ENCODE measurements at places on chromosomes 4 and X. TPM values are rescaled to one million over a fixed set of nuclear protein-coding genes. Genes with fewer than 3 reads are reported as not detected.

DNA sequence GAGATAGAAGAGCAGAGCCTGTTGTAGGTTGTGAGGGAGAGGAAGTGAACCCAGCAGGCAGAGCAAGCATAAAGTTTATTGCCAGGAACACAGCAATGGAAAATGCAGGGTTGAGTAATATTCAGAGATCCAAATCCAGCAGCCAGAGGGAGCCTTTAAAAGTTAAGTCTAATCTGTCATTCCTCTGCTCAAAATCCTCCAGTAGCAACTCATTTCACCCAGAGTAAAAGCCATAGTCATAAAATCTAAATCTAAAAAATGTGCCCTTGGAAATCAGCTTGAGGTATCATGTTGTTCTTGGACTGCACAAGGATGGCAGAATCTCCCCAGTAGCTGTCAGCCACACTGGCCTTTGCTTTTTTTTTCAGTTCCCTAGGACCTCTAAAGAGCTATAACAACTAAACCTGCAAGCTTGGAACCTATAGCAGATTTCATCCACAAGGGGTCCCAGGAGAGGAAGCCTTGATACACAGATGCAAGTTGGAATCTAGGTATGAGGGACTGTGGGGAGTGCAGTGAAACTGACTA lies 62.9 kb upstream of the FRAS1 start:
- peak; percentile 7 for DNase-seq

DNA sequence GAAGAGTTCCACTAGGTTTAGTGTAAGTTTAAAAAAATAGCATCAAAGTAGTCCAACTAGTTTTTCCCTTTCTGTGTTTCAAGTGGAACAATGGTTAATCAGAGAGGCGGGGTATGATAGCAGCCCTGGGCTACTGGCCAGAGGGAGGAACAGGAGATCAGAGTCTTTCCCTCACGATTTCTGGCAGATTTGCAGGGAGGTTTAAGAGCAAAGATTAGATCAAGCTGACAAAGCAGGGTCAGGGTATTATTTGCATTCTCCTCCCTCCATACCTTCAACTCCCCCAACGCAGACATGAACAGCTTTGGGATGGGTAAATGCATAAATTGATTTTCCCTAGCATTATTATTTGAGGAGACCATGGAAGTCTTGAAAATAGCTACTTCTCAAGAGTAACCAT lies 277.6 kb upstream of the DIAPH2 start:
- DNase-seq, result no peak

- no peak for DNase-seq
Observed at GRCh38 chr4:75985116-75985515, 5.6 kb downstream of the SDAD1 start.

Gene CT55
- total RNA-seq, result not detected

GRCh38 chr4:140756319-140757231 lies at the start of gene TBC1D9:
TSS of gene TBC1D9 (minus strand) at chr4:140756385. CDS start at chr4:140756045, 340 bp downstream.
- no peak for DNase-seq

DNA sequence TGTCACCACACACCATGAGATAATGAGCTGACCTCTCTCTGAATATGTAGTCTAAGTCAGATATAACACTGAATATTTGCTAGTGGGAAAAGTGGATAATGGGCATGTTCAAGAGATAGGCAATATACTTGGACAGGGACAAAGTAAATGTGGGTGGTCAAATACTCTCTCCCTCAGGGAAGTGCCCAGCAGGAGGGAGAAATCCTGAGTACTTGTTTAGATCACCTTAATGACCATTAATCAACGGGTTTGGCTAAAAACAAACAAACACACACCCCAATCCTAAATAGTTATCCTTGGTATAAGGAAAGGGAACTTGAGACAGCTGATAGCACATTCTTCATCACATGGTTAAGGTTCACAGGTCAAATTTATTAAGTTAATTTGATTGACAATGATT lies 933.5 kb downstream of the C4orf33 start:
- no peak for DNase-seq

Gene KLHL13
- 1.5 TPM for total RNA-seq

DNA sequence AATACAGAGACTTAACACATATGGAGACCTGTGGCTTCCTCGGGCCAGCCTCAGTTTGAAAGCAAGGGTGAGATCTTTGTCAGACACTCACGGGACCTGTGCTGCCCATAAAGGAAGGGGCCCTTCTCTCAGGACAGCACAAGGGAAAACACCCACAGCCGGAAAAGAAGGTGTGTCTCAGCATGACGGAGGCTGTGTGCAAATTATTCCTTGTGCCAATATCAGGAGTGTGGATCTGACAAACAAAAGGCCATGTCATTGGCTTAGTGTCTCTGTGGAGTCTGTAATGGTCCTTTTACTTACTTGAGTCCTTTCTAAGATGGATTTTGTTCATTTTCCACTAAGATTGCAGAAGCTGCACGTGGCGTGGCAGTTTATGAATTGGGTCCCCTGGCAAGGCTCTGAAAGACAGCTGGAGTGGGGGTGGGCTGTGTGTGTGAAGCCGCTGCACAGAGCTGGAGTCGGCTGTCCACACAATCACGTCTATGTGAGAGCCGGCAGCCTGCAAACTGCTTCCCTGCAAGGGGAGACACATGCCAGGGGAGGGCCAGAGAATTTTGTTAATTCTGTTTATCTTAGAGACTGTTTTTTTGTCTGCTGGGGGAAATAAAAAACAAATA lies 1.9 kb downstream of the ENPP6 start:
- DNase-seq, result no peak

- no peak for DNase-seq
Observed at GRCh38 chr4:37958932-37959331, 1.3 kb upstream of the PTTG2 start.

DNA sequence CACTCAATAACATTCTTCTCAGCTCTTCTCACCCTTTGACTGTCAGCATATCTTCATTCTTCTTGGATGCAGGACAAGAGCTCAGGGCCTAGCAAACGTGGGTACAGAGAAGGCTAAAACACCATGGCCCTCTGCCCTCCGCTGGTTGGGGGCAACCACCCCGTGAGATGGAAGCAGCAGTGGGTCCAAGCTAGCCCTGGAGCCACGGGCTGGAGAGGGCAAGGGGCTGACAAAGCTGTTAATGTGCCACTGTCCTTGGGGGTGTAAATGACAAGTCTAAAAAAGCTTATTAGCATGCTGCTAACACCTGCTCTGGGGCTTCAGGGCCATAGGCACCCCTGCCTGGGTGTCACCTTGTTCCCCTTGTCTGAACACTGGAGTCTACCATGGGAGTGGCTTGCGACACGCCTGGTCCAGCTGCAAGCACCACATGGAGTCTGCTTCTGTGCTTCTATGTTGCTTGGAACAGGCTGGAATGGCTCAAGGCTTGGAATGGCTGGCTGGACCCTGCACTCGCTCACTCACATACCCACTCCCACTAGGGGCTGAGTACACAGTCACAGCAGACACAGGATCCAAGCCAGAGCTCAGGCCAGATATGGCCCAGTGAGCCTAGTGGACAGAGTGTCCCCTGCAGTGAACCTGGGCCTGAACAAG lies 246.0 kb downstream of the PCDH10 start:
- DNase-seq, result no peak

DNA sequence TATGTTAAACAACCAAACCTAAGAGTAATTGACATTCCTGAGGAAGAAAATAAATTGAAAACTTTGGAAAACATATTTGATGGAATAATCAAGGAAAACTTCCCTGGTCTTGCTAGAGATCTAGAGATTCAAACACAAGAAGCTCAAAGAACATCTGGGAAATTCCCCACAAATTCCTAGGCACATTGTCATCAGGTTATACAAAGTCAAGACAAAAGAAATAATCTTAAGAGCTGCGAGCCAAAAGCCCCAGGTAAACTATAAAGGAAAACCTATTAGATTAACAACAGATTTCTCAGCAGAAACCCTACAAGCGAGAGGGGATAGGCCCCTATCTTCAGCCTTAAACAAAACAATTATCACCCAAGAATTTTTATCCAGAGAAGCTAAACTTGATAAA lies 1082.0 kb upstream of the IGFBP7 start:
- no peak for DNase-seq

- DNase-seq, result no peak
Observed at GRCh38 chr4:98613453-98614075, 44.8 kb downstream of the TSPAN5 start.

DNA sequence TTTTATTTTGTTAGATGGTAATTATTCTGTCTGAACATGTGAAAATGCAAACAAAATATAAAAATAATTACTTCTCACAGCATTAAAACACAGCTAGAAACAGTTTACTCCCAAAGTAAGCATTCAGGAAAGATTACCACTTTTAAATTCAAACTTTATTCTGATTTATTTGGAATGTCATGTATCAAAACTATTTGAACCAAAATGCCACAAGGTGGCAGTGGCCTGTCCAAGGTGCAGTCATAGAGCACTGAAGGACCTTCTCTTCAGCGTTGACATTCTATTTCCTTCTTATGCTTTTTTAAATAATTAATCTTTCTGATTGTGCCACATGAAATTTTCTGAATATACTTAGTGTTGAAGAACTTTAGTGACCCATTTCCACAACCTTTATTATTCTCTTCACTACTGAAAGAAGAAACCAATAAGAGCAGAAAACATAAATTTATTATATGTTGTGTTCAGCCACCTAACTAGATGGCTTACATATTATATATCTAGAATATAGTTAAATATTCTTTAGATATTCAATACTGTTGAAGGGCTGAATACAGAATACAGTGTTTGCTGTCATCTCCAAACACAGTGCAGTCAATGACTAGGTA lies 283.6 kb downstream of the CFAP299 start:
- DNase-seq, result peak; percentile 9

- no peak for DNase-seq
Observed at GRCh38 chr4:110139111-110139510, 59.3 kb downstream of the ELOVL6 start.

DNA sequence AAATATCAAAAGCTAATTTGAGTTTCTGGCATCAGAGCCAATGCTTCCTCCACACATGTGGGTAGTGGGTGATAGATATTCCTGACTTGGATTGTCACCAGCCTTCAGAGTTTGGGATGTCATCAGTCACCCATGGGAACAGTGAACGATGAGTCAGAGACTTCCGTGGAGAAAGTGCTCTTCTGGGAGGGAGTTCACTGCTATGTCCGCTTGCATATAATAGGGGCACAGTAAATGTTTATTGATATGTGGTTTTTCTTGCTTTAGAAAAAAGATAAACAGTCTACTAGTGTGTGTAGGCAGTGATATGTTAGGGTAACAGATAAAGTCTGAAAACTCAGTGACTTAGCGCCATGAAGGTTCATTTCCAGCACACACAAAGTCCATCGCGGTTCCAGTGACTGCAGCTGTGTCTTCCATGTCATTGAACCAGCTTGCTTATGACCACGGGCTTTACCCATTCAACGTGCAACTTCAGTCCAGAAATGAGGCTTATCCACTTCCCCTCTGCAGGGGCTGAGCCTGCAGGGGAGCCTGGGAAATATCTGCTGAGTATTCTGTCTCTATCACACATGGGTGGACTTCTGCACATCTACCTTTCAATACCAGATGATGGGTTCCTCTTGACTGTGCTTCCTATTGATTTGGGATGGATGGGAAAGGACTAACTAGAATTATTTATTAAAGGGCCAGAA lies 87.7 kb upstream of the WWC2 start:
- DNase-seq, result no peak

- no peak for DNase-seq
Observed at GRCh38 chrX:50971395-50971794, 60.9 kb downstream of the BMP15 start.

GRCh38 chr4:161894493-161895167 lies 269.2 kb downstream of the FSTL5 start:
- no peak for DNase-seq

GRCh38 chr4:174983128-174983750 lies 65.1 kb downstream of the ADAM29 start:
- DNase-seq, result no peak

Gene FATE1
- total RNA-seq, result not detected

DNA sequence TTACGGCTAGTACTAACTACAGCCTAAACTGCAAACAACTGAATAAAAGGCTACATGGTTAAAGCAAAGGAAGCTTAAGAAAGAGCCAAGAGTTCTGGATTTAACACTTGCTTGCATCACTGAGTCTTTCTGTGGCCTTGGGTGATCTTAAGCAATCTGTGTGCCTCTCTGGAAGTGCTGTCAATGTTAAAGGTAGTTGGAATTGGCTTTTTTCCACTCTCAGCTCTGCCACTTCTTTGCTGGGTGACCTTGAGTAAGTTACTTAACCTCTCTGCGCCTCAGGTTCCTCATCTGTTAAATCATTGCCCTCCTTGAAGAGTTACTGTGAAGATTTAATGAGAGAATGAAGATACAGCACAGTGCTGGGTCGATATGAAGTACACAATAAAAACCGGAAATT lies 15.7 kb downstream of the SLC2A9 start:
- DNase-seq, result no peak

Gene ASB11
- not detected for total RNA-seq

DNA sequence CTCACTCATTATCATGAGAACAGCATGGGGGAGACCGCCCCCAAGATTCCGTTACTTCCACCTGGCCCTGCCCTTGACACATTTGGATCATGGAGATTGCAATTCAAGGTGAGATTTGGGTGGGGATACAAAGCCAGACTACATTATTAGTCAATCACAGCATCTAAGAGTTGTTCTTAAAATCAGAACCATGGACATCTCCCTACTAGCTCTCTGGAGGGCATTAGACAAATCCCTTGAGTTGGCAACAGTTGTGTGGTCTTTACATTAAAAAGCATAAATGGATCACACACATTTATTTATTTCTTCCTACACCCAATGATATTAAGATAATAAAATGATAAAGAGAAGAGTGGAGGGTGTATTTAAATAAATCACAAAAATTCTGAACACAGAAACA lies 262.8 kb upstream of the VCX start:
- no peak for DNase-seq

All from activated naive CD4-positive, alpha-beta T cell treated with anti-CD3 and anti-CD28 coated beads for 36 hours (primary cell).